ENCODE measurements at places on chromosomes 7 and 10. TPM values are rescaled to one million over a fixed set of nuclear protein-coding genes. Genes with fewer than 3 reads are reported as not detected.
A peak's percentile ranks its signal among the peaks of the same experiment; 100 is the strongest.

Gene POLR3A
- 4.9 TPM for polyA plus RNA-seq

Gene ADAM8
- 3.4 TPM for polyA plus RNA-seq

Gene ADIRF
- polyA plus RNA-seq, result 897 TPM

GRCh38 chr7:37145682-37146081 is 303.0 kb downstream of the ELMO1 start:
- H3K36me3 ChIP-seq, result no peaks in the 10 kb centered on the region
- no peaks in the 10 kb centered on the region for H3K4me1 ChIP-seq
- no peaks in the 10 kb centered on the region for H3K27me3 ChIP-seq
- H3K4me3 ChIP-seq, result no peak overlapping the region
- DNase-seq, result no peak
- H3K27ac ChIP-seq, result no peak overlapping the region

DNA sequence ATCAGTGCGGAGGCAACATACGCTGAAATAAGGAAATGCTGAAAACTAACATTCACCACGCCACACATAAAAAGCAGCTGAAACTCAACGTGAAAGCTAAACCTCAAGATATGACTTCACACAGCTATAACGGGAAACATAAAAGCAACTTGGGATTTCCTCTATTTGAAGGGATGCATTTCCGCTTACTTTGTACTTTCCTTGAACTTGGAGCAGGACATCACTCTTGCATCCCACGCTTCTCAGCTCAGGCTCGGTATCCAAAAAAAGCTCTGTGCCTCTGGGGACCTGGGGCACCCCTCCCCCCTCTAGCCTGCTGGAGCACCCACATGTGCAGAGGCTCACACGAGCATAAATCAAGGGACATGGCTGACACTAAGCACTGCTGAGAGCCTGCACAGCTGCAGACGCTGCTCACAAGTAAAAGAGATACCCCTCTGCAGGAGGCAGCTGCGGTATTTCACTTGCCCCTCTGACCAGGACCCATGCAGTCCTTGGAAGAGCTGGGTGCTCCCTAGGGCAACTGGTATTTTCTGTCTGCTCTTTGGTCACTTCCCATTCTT is 34.2 kb downstream of the PARD3 start:
- no peaks in the 10 kb centered on the region for H3K27me3 ChIP-seq
- H3K27ac ChIP-seq, result peak overlapping the region; percentile 22
- H3K4me1 ChIP-seq, result peaks cover 15% of the 10 kb centered on the region
- no peak overlapping the region for H3K4me3 ChIP-seq
- H3K36me3 ChIP-seq, result no peaks in the 10 kb centered on the region
- DNase-seq, result peak; percentile 91

DNA sequence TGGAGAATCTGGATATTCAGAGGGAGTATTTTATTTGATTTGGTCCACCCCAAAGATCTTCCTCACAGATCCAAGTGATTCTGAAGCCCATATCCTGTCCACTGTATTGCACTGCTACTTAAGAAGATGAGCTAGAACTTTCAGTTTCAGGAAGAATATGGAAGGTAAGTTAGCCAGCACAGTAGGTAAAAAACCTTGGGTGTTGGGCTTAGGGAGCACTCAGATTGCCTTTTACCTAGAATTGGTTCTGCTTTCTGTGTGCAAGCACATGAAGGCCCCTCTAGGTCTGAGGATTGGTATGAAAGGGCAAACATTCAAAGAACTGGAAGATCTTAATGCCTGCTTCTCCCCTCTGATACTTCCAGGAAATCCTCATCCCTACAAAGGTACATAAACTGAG is 146.7 kb upstream of the COL1A2 start:
- no peak overlapping the region for H3K27ac ChIP-seq
- H3K27me3 ChIP-seq, result no peaks in the 10 kb centered on the region
- no peaks in the 10 kb centered on the region for H3K4me1 ChIP-seq
- DNase-seq, result no peak

- H3K27me3 ChIP-seq, result no peaks in the 10 kb centered on the region
- H3K4me1 ChIP-seq, result no peaks in the 10 kb centered on the region
- H3K4me3 ChIP-seq, result peak overlapping the region; percentile 66
- H3K36me3 ChIP-seq, result no peaks in the 10 kb centered on the region
These were observed 512 bp upstream of the VIM start for GRCh38 chr10:17227367-17228090.

Data from kidney (tissue), 22 donors.